ENCODE measurements at places on chromosomes 11 and 22.
A peak's percentile ranks its signal among the peaks of the same experiment; 100 is the strongest.

DNA sequence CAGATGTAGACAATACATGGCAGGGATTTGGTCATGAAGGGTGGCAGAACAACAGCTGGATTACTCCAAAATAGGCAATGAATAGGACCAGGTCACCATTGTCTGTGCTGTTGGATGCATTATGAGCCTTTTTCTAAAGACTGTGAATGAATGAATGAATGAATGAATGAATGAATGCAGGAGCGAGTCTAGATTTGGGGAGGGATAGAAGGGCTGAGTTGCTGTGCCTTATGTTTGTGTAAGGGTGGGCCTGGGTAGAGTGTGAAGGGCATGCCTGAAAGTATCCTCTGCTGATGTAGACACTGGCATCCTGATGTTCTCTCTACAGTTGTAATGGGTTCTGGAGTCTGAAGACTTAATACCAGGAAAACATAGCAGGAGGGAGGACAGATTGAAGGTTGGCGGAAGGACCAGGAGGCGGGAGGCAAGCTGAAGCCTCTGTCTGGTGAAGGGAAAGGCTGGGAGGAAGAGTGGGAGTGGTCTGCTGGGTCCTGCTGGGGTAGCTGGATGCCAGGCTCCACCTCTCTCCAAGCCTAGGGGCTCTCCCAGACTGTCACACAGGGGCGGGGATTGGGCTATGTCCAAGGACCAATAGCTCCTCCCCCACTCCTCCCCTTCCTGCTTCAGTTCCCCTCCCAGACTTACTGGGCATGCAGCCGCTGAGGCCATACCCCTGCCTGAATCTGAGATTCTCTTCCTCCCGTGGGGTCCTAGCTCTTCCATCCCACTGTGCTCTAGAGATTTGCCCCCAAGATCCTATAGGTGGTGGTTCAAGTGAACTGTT is 4.8 kb downstream of the TRIM3 start:
- ATAC-seq, result peak; percentile 62

DNA sequence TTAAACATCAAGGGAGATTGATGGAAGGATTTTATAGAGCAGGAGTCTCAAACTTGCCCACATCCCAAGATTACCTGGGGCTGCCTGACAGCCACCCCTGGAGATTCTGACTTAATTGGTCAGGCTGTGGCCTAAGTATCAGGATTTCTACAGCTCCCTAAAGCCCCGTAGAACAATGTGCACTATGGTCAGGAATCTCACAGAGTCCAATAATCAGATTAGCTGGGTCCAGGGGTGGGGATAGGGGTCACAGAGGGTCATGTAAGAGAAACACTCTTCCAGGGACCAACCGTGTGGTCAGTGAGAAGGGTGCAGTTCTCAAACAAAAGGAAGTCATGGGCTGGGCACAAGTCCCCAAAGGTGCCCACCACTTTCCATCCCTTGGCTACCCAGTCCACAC is 20.5 kb upstream of the FBLN1 start:
- ATAC-seq, result no peak

- ATAC-seq, result no peak
Observed at GRCh38 chr22:46025973-46026898, 49.3 kb upstream of the WNT7B start.

DNA sequence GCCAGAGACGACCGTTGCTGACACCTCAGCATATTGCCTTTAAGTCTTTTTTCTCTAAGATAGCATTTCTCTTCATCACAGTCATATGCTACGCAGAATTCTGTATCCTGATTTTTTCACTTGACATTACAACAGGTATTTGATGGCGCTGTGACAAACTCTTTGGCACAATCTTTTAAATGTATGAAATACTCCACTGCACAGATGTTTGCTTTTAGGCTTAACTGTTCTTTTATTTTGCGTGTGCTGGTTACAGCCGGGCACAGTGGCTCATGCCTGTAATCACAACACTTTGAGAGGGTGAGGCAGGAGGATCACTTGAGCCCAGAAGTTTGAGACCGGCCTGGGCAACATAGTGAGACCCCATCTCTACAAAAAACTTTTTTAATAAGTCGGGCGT is 52.0 kb upstream of the PPP6R3 start:
- no peak for ATAC-seq

DNA sequence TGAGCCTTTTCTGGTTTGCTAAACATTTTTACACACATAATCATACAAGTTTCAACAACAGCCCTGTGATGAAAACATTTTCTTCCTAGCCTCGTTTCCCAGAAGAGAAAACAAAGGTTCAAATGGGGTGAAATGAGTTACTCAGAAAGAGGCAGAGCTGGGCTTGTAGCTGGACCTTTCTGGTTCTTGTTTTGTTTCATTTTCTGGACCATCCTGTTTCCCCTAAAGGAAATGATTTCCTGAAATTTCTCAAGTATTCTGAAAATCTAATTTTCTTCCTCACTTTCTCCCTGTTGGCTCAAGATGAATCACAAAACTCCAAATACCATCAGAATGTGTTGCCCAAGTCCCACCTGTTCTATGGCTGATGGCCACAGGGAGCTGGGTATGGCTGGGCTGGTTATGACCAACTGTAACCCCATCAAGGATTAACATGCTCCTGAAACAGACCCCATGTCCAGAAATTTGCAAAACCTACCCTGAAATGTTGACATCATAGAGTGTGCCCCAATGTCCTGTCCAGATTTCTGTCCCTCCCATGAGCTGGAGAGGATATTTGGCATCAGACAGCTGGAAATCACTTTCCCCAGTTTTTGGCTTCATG is 6.7 kb upstream of the APOL4 start:
- no peak for ATAC-seq

DNA sequence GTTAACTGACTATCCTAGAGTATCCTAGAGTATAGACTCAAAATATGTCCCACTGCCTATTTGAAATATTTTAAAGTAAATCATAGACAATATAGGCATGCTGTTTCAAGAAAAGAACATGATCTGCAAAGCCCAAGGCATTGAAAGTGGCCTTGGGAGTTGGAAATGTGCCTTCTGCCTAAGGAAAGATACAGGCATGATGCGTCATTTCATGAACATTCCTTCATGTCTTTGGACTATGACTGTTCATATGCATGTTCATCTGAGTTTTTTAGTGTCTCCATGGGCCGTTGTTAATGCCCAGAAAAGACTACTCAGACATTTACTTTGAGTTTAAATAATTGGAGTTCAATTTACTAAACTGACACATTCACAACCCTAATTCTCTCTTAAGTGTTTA is 69.7 kb upstream of the PRDM11 start:
- no peak for ATAC-seq

Measured in esophagus mucosa (tissue), 1 donor.